D721Med (cell line): ENCODE measurements at places on chromosomes 5 and 9.
A peak's percentile ranks its signal among the peaks of the same experiment; 100 is the strongest.

GRCh38 chr5:75055727-75056144 lies 3.4 kb upstream of the GCNT4 start:
- DNase-seq: no peak

DNA sequence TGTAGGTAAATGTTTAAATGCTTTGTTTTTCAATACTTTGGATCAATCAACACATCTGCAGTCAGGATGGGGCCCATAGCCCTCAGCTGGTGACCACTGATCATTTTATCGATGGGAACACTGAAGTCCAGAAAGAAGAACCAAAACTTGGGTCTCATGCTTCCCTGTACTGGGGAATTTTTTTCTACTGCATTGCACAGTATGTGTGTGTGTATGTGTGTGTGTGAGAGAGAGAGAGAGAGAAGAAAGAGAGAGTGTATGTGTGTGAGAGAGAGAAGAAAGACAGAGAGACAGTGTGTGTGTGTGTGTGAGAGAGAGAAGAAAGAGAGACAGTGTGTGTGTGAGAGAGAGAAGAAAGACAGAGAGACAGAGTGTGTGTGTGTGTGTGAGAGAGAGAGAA lies 202.9 kb upstream of the MSX2 start:
- DNase-seq: no peak

GRCh38 chr9:78235762-78236550 lies at the start of gene CEP78:
Gene CEP78, plus strand, starts transcription at chr9:78236075. Its CDS starts 276 bp downstream, at chr9:78236351.
- peak; percentile 83 for DNase-seq

DNA sequence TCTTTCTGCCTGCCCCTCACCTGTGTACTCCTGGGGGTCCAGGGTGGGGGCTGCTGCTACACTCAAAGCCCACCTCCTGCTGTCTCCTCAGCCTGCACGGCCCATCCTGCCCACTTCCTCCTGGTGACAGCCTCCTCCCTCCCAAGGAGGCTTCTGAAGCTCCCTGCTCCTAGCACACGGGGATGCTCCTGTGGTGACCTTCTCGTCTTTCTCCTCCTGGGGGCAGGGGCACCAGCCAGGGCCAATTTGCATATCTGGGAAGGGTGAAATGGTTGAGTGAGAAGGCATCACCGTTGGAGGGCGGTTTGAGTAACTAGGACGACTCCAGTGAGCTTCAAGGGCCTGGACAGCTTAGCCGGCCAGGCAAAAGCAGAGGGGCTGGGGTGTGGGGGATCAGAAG lies 51.9 kb upstream of the COL5A1 start:
- DNase-seq: no peak

- peak; percentile 29 for DNase-seq
Observed at GRCh38 chr9:83620841-83621636, 1.9 kb upstream of the IDNK start.

DNA sequence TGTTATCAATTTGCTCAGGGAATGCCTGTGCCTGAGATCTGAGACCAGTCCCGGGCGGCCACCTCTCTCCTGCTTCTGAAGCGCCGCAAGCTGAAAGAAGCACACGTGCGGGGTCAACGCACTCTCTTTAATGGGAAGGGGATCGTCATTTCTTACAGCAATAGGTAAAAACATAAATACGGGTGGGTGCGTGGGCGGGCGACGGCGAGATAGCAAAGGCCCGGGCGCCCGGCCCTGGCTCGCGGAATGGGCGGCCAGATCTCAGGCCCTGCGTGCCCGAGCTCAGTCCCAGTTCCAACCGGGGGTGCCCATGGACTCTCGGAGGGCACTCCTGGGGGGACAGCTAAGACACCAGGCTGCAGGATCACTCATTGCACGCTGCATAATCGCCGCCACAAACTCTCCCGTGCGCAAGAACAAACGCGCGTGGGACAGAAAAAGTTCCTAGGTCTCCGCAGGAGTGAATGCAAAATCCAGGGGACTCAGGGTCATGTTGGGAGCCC lies 3.0 kb downstream of the NKX2-5 start:
- no peak for DNase-seq

- DNase-seq: no peak
Observed at GRCh38 chr5:34695275-34696027, 39.3 kb downstream of the RAI14 start.

DNA sequence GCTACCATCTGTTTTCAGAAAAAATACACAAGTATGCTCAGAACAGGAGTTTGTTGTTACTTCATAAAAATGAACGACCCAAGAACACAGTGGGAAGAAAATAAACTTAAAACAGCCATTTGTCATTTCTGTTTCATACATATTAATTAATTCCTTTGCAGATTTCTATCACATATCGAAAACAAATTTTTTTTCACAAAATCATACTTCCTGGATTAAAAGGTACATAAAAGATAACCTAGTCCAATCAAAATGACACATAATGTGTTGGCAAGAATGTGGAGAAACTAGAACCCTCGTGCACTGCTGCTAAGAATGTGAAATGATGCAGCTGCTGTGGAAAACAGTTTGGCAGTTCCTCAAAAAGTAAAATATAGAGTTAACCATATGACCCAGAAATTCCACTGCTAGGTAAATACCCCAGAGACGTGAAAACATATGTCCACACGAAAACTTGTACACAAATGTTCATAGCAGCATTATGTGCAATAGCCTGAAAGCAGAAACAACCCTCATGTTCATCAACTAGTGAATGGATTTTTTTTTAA lies 46.0 kb downstream of the MYO10 start:
- DNase-seq: no peak

GRCh38 chr5:92889140-92889539 lies 691.9 kb downstream of the NR2F1-AS1 start:
- no peak for DNase-seq
